ENCODE measurements at places on chromosomes 11 and 22. TPM values are rescaled to one million over a fixed set of nuclear protein-coding genes. Genes with fewer than 3 reads are reported as not detected.

GRCh38 chr22:46869831-46870441 lies 107.5 kb downstream of the TBC1D22A start:
- no peak for DNase-seq

- DNase-seq: peak; percentile 92
Observed at GRCh38 chr11:112961146-112961668, at the start of gene NCAM1. TSS of gene NCAM1 (plus strand) at chr11:112961420.

DNA sequence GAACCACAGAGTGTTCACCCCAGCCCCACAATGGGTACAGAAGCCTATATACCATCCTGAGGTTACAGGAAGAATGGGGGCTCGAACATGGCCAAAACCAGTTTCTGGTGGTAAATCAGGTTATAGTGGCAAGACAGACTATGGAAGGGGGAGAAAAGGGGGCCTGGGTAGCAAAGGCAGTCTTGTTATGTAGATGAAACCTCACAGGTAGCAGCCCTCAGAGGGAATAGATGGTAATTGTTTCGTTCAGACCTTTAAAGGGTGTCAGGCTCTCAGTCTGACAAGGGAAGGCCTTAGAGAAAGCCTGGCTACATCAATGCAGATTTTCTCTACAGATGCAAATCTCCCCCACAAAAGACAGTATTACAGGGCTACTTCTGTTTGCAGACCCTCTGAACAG lies 3.4 kb downstream of the CAPN1 start:
- no peak for DNase-seq

GRCh38 chr11:106422583-106422982 lies 345.1 kb downstream of the AASDHPPT start:
- DNase-seq: no peak

- DNase-seq: peak; percentile 47
Observed at GRCh38 chr11:61577383-61578118, 3.3 kb downstream of the SYT7 start.

GRCh38 chr11:69702239-69702691 lies 1.6 kb downstream of the FGF19 start:
- no peak for DNase-seq

- DNase-seq: no peak
Observed at GRCh38 chr11:113073290-113073953, 112.2 kb downstream of the NCAM1 start.

DNA sequence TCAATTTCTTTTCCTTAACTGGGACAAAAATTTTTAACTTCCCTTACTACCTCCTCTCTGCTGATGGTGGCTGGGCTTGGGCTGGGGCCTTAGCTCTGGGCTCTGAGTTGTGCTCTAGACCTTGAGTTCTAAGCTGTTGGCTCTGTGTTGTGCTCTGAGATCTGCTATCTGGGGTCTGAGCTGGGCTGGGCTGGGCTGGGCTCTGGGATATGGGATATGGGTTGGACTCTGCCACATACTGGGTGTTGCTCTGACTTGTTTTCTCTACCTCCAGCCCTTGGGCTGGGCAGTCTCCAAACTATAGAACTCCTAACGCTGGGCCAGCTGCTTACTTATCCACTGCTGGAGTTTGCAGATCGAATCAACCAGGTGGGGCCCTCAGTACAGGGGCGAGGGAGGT lies 41.9 kb downstream of the DNHD1 start:
- no peak for DNase-seq

DNA sequence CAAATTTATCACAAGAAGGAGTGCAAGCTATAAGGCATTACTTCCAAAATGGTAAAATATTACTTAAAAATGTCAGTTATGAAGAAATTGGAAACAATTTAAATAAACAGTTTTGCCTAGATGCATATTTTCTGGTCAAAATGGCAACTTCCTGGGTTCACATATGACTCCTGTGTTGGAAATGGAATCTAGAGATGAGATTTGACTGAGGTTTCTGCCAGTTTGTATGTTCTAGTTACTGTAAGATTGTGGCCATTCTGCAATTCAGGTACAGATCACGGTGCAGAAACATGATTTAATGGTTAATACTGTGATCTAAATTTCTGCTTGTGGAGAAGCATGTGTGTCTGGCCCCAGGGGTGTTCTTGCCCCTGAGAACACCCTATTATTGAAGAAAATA lies 3.4 kb upstream of the OR4C6 start:
- DNase-seq: no peak

DNA sequence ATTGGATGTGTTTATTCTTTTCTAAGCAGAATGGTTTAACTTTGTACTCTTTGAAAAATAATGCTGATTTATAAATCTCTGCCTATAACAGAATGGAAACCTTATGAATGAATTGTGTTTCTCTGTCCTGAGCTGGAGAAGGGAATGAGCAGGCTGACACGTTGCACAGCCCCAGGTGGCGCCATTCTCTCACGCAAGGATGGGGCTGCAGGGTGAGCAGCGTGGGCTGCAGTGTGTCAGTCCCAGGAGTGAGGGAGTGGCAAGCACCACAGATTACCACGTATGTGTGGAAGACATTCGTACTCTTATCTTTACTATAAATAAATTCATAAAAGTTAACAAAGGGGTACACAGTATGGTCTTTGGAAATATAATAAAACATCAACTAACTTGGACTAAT lies 33.4 kb downstream of the FDX1 start:
- DNase-seq: peak; percentile 81

- DNase-seq: no peak
Observed at GRCh38 chr11:92504534-92504933, 279.9 kb downstream of the FAT3 start.

- no peak for DNase-seq
Observed at GRCh38 chr11:27433742-27434141, 38.8 kb downstream of the LGR4 start.

DNA sequence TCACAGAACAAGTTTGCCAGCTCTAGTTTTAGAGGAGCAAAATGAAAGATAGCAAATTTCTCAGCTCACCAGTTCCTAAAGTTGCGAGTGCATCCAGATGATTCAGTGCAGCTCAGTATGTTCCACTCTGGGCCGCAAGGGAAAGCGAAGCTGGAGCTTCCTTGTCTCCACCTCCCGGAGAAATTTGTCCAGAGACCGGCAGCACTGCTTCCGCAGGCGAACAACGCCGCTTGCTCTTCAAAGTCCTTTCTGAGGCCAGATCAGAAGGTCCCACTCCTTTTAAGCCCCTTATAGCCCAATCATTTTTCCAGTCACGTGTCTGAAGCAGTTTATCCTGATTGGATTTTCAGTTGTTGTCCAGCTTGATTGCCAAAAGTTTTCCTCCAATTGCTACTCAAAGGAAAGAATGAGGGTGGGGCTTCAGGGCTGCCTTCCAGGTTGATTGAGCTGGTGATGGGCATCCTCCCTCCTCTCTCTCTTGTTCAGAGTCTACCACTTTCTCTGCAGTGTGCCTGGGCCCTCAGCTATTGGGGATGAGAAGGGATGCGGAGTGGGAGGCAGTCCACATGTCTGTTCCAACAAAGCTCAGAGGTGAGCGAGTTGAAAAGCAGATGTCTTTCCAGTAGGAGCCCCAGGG lies at the start of gene ZNF280A:
TSS of gene ZNF280A (minus strand) at position 251 of the 637 bp plus-strand sequence. CDS start 4,640 bp downstream, outside the sequence.
- peak; percentile 48 for DNase-seq

DNA sequence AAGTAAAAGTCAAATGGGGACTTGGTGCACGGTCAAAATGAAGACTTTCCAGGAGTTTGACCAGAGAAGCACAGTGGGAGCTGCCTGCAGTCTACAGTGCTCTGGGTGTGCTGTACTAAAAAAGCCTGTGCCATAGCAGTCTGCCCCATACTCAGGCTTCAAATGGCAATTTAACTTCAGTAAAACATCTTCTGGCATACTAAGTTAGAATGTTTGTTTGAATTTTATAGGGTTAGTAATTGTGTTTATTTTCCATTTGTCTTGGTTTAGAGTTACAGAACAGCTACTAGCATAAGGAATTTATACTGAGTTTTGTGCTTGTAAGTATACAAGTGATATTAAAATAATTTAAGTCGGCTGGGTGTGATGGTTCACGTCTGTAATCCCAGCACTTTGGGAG lies 29.3 kb upstream of the LIPT2 start:
- no peak for DNase-seq

- no peak for DNase-seq
Observed at GRCh38 chr11:96706761-96707160, 316.9 kb downstream of the JRKL start.

DNA sequence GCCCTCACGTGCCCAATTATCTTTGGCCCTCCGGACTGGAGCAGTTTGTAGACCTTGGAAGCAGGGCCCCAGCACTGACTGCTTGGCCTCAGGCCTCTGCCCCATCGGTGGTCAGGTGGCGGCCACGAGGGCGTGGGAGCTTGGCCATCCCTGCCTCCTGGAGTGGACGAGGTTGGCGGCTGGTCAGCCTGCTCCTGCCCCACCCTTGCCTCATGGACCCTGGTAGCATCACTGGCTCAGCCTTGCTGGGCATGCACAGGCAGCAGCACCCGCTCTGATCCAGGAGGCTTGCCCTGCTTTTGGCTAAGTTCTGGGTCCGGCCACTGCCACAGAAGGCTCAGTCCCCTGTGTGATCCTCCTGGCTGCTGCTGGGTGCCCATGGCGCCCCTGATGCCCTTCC lies 4.1 kb downstream of the KRTAP5-3 start:
- DNase-seq: no peak

Gene CCDC157
- 70.1 TPM for total RNA-seq

Gene MRTFA
- 158 TPM for total RNA-seq

Gene ANKRD49
- 14.8 TPM for total RNA-seq

Gene PKDREJ
- 3.4 TPM for total RNA-seq

Gene MS4A1
- 0.43 TPM for total RNA-seq
